ENCODE measurements at places on chromosomes 1 and 21. TPM values are rescaled to one million over a fixed set of nuclear protein-coding genes. Genes with fewer than 3 reads are reported as not detected.

The RAP1GAP gene
- total RNA-seq = 0.20 TPM

The SPRR2E gene
- not detected for total RNA-seq

The ZBTB8A gene
- 9.6 TPM for total RNA-seq

The HORMAD1 gene
- not detected for total RNA-seq

The LEPR gene
- 18.7 TPM for total RNA-seq

The CDK11B gene
- 32.0 TPM for total RNA-seq

The NKAIN1 gene
- total RNA-seq = 0.40 TPM

DNA sequence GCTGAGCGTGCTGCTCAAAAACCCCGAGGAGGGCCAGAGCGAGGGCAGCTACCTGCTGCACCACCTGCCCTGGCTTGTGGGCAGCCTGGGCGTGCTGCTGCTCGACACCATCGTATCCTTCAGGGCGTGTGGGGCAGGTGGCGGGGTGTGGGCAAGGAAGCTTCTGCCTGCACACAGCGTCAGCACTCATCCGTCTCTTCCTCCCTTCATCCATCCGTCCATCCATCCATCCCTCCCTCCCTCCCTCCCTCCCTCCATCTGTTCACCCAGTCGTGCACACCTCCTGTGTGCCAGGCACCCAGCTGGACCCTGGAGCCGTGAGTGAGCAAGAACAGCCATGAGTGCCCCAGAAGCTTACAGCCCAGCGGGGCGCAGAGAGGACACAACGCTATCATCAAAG lies 15.2 kb downstream of the SLC66A1 start:
- DNase-seq = no peak
- no peaks in the 10 kb centered on the region for H3K4me1 ChIP-seq
- H3K4me3 ChIP-seq = no peak overlapping the region
- H3K27me3 ChIP-seq = no peaks in the 10 kb centered on the region
- no peak overlapping the region for H3K27ac ChIP-seq

GRCh38 chr1:231596337-231596791 lies 30.2 kb upstream of the DISC1 start:
- no peaks in the 10 kb centered on the region for H3K36me3 ChIP-seq
- H3K27ac ChIP-seq = no peak overlapping the region

- H3K4me3 ChIP-seq = no peak overlapping the region
- DNase-seq = no peak
- H3K36me3 ChIP-seq = no peaks in the 10 kb centered on the region
- no peaks in the 10 kb centered on the region for H3K27me3 ChIP-seq
- peaks cover 14% of the 10 kb centered on the region for H3K4me1 ChIP-seq
Measured at GRCh38 chr1:113388017-113388620, 2.2 kb upstream of the MAGI3 start.

DNA sequence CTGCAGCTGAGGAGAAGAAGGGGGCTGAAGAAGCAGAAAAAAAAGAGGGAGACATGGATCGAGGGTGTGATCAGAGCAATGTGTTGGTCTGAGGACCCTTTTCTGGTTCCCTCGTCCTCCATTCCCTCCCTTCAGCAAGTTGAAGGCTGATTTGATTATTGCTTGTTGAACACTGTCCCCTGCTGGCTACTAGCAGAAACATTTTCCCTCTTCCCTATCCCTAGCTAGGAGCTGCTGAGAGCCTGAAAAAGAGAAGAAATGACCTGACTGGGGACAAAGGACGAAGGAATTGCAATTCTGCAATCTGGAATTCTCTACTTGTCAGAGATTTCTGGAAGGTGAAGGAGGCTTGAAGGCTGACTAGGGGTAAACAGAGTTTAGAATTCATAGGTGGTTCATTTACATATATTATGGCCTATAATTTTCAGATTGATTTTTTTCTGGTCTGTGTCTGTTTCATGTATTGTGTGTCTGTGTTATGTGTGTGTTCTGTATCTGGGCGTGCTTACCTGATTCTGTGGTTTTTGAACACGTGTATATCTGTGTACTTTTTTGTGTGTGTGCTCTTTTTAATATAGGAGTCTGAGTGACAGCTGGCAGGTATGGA lies 9.8 kb downstream of the NHLH1 start:
- H3K27ac ChIP-seq = no peak overlapping the region
- no peak overlapping the region for H3K4me3 ChIP-seq
- no peaks in the 10 kb centered on the region for H3K36me3 ChIP-seq
- H3K4me1 ChIP-seq = no peaks in the 10 kb centered on the region
- peaks cover 20% of the 10 kb centered on the region for H3K27me3 ChIP-seq

DNA sequence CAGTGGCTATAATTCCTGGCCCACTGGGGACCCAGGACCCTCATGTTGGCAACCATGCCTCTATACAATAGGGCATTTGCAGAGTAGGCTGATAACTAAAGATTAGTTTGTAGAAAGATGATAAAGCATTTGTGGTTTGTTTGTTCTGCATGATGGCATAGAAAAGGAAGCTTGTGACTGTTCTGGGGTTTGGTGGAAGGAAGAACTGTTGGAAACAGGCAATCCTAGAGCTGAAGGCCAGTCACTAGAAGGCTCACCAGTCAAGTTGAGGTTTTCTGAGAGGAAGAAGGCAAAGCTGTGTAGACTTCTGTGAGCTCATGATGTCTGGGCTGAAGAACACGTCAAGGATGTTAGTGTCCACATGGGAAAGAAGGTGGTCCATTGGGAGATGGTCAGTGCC lies 140.3 kb upstream of the VANGL1 start:
- no peak overlapping the region for H3K27ac ChIP-seq
- no peak overlapping the region for H3K4me3 ChIP-seq
- H3K36me3 ChIP-seq = no peaks in the 10 kb centered on the region

GRCh38 chr1:30790850-30791778 lies 33.5 kb upstream of the LAPTM5 start:
- no peaks in the 10 kb centered on the region for H3K4me1 ChIP-seq
- peaks cover 9% of the 10 kb centered on the region for H3K27me3 ChIP-seq
- H3K36me3 ChIP-seq = no peaks in the 10 kb centered on the region
- DNase-seq = no peak
- no peak overlapping the region for H3K4me3 ChIP-seq
- H3K27ac ChIP-seq = no peak overlapping the region

- no peaks in the 10 kb centered on the region for H3K36me3 ChIP-seq
- no peak for DNase-seq
- H3K4me3 ChIP-seq = no peak overlapping the region
- H3K4me1 ChIP-seq = no peaks in the 10 kb centered on the region
- no peak overlapping the region for H3K27ac ChIP-seq
Measured at GRCh38 chr1:152880316-152880715, 2.2 kb downstream of the SMCP start.

DNA sequence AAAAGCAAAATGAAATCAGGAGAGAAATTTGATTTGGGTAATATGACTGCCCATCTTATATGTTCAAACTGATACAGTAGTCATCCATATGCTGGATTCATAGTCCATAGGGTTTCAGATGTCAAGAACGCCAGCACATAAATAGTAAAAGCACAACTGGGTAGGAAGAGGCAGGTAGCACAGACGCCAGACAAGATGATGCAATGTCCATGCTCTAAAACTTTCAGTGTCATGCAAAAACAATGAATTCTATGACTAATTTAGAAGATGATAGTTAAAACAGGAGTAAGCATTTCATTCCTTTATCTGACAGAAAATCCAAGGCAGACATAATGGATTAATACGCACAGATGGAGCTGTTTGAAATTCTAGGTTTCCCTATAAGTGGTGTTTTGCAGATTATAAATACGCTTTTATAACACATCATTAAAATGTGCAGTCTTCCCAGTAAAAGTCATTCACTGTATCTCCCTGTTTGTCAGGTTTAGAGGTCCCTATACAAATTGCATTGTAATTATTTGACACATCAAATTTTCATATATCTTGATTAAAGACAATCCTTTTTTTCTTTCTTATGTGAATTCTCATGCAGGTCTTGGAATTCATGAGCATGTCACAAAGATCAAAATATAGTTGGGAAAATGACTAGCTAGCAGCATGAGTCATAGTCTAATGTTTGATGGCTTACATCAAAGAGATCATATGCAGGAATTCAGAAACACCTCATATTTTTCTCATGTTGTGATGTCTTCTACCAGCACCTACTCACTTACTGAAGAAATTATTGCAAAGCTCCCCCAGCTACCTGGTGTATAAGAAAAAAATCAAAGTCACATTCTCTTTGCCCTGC lies 139.9 kb downstream of the DSCAM start:
- H3K27me3 ChIP-seq = no peaks in the 10 kb centered on the region
- no peak for DNase-seq
- H3K4me3 ChIP-seq = no peak overlapping the region

DNA sequence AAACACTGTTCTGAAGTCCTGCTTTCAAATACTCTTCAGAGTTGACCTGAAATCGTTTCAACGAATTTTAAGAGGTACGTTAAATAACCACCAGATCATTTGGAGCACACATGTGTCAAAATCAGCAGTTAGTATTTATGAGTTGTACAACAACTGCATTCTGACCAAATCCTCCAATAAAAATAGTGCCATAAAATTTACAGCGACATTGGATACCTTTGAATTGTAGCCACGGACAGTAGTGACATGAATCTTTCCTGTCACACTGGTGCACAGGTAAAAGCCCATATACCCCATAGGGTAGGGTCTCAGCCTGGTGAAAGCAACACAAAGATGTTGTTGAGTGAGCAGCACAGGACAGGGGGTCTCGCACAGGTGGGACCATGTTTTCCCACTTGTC lies 121.5 kb downstream of the CLIC6 start:
- no peaks in the 10 kb centered on the region for H3K36me3 ChIP-seq
- no peaks in the 10 kb centered on the region for H3K4me1 ChIP-seq
- no peaks in the 10 kb centered on the region for H3K27me3 ChIP-seq
- no peak overlapping the region for H3K4me3 ChIP-seq
- H3K27ac ChIP-seq = no peak overlapping the region

DNA sequence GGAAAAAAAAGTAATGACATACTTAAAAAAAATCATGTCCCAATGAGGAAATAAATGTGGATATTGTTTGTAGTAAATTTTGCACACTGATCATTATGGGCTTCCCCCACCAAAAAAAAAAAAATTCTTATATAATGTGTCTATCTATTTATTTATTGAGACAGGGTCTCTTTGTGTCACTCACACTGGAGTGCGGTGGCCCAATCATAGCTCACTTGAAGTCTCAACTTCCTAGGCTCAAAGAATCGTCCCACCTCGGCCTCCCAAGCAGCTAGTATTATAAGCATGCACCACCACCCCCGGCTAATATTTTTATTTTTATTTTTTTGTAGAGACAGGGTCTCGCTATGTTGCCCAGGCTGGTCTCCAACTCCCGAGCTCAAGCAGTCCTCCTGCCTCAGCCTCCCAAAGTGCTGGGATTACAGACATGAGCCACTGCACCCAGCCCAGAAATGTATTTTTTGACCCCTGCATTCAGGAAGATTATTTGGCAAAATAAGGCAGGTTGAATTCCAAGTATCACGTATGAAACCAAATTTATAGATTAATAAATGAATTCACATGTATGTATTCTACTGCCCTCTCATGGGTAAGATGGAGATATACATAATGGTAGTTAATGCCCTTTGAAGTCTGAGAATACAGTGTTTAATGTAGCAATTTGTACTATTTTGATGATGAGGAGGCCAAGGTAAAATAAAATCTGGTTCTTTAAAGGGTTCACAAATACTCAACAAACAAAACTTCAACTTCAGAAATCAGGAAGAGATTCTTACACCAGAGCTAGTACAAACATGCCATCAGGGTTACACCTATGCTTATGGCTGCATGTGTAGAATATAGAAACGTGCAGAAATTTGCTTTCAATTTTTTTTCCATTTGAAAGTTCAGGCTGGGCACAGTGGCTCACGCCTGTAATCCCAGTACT lies 1.4 kb upstream of the DENND2C start:
- no peak overlapping the region for H3K4me3 ChIP-seq
- H3K36me3 ChIP-seq = no peaks in the 10 kb centered on the region
- H3K4me1 ChIP-seq = peaks cover 11% of the 10 kb centered on the region
- peaks cover 13% of the 10 kb centered on the region for H3K27me3 ChIP-seq
- peak; percentile 30 for DNase-seq

DNA sequence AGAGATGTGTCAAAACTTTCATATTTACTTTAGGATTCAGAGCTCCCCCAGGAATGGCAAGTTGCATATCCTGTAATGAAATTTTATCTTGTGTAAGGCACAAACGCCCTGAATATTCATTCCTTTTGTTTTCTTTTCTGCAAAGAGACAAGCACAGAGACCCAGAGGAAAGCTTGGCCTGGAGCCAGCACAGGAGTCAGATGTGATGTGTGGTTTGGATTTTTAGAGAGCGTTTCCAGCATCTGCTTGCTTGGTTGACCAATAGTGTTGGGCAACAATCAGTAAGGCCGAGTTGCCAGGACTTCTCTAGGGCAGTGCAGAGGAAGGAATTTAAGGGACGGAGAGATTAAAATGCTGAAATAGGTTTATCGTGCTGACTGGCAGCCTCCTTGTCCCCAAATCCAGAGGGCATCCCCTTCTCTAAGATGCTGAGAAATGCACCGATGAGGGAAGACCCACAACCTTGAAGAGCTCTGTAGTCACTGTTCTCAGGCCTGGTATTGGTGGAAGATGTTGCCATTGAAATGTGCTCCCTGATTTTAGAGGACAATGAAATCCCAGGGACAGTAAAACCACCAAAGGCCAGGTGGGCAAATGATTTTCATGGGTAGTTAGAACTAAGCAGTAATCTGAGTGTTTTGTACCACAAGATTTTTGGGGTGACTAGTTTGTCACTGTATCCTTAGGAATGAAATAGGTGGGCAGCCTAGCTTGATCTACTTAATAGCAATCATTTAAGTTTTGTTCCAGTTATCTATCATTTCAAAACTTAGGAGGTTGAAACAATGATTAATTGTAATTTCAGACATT lies 37.9 kb upstream of the RHOU start:
- no peaks in the 10 kb centered on the region for H3K4me1 ChIP-seq
- no peak for DNase-seq
- no peaks in the 10 kb centered on the region for H3K27me3 ChIP-seq
